ENCODE measurements at places on chromosomes 2 and 18.

DNA sequence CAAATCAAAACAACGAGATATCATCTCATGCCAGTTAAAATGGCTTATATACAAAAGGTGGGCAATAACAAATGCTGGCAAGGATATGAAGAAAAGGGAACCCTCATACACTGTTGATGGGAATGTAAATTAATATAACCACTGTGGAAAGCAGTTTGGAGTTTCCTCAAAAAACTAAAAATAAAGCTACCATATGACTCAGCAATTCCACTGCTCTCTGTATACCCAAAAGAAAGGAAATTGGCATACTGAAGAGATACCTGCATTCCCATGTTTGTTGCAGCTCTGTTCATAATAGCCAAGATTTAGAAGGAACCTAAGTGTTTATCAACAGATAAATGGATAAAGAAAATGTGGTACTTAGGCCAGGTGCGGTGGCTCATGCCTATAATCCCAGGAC, 124.8 kb downstream of the MSTN start:
- no peak for DNase-seq

DNA sequence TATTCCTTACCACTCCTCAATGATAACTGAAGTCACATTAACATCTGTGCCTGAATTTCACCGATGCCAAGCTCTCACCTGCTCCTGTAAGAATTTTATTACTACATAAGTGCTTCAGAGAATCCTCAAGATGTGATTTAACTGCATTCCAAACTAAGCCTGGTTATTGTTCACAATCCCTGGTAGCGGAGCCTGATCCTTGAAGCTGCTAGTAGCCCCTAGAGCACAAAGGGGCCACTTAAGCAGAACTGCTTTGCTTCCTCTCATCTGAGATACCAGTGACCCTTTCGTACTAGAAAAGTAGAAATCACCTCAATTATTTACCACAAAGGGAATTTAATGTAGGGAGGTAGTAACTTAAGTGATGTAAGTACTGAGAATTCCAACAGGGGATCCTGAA, 529.6 kb downstream of the CPS1 start:
- DNase-seq: no peak

- DNase-seq: no peak
Measured at GRCh38 chr2:169771021-169771420, 27.6 kb upstream of the SSB start.

- no peak for DNase-seq
Measured at GRCh38 chr2:136137982-136138381, 20.0 kb upstream of the CXCR4 start.

GRCh38 chr2:119837350-119837749, 77.6 kb downstream of the PTPN4 start:
- DNase-seq: no peak

DNA sequence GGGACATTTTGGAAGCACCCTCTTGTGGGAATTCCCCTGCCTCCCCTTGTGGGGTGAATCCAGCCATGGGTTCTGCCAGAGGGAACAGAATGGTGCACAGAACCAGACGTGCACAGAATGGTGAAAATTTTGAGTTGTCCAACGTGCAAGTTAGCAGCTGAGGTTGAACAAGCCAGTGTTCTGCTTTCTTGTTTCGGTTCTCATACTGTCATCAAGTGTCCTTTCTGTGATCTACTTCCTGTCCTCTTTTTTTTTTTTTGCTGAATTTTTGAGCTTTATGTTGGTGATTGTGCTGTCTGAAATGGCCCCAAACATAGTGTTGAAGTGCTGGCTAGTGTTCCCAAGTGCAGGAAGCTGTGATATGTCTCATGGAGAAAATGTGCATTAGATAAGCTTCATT, 21.5 kb upstream of the REEP1 start:
- no peak for DNase-seq

DNA sequence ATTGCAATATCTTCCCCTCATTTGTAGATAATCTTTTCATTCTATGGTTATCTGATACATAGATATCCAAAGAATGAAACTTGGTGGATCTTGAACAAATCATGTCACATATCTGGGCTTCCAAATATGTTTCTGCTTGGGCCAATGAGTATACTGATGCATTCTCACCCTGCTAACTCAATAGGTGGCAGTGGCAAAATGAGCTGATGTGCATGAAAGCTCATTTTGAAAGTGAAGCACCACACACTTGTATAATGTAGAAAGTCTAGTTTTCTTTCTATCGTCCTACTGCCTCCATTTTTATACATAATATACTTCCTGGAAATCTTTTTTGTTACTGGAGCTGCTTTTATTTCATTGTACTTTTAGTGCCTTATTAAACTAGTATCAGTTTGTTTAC, 208.2 kb downstream of the PRKCE start:
- DNase-seq: no peak

Measured in activated CD4-positive, alpha-beta T cell treated with anti-CD3 and anti-CD28 coated beads for 4 hours (primary cell).